ENCODE measurements at places on chromosomes 1 and 21. TPM values are rescaled to one million over a fixed set of nuclear protein-coding genes. Genes with fewer than 3 reads are reported as not detected.

VWA1 gene
- total RNA-seq: 29.4 TPM

MROH9 gene
- not detected for total RNA-seq

PTPN14 gene
- 9.7 TPM for total RNA-seq

RGL1 gene
- 13.5 TPM for total RNA-seq
